Effector memory CD8-positive, alpha-beta T cell (primary cell): ENCODE measurements at places on chromosomes 6 and 20.

DNA sequence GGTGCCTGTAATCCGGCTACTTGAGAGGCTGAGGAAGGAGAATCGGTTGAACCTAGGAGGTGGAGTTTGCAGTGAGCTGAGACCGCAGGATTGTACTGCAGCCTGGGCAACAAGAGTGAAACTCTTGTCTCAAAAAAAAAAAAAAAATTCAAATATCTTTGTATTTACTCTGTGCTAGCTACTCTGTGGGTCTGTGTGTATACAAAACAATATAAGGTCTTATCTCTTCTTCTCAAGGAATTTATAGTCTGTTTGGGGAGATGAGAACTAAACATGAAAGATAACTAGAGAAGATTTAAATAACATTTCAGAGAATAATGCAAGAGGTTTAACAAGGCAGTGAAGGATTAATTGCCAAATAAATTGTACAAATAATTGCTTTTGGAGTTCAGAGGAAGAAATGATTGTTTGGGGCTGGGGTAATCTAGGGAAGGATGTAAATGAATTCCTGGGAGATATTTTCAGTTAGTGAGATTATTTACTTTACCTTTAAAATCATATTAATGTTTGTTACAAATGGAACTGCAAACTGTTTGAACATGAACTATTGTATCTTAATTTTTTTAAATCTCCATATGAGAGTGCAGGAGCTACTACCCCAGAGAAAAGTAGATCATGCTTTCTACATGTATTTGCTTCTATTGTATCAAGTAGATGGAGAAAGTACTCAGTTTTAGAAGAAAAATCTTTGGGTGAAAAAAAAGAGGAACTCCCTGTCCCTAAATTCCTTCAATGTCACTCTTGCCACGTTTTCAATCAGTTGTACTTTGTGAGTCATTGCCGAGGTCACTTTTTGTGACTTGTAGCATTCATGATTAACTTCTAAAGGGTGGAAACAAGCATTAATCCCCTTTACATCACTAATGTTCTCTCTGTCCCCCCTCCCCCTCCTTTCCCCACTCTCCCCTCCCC, 39.0 kb downstream of the NCOA3 start:
- DNase-seq = no peak

GRCh38 chr20:53579266-53579580, 14.4 kb downstream of the ZNF217 start:
- DNase-seq = no peak

GRCh38 chr6:44003345-44004061, 123.7 kb downstream of the MRPL14 start:
- peak; percentile 11 for DNase-seq

GRCh38 chr6:157481865-157482249, 100.9 kb downstream of the ZDHHC14 start:
- DNase-seq = no peak

GRCh38 chr20:2465100-2465499, 5.5 kb downstream of the SNRPB start:
- no peak for DNase-seq

DNA sequence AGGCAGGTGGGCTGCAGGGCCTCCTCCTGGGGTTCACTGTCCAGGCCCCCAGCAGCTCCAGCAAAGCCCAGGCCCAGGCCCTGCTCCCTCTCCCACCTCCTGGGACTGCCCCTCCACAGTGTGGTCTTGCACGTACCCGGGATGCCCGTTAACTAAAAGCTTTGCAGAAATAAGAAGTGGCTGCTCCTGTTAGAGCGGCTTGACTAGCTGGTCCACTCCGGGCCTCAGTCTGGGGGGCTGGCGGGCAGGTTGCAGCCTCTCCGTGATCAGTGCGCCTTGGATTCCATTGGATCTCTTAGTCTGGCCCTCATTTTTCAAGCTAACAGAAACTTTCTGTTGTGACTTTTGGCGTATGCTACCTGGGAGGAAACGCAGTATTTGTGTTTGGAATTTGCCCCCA, 26.9 kb downstream of the SLCO4A1 start:
- no peak for DNase-seq

DNA sequence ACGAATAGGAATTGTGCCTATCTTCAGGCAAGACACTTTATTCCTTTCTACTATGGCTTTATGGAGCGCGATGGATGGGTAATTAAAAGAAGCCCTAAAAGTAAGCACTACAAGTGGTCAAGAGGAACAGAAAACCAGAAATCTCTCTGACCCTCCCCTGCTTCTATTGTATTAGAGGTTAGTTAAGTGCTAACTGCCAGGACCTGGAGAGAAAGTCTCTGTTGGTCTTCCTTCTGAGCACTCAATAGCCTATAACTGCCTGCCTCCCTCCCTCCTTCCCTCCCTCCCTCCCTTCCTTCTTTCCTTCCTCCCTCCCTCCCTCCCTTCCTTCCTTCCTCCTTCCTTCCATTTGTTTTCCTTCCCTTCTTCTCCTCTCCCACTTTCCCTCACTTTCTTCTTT, 133.7 kb downstream of the C6orf58 start:
- no peak for DNase-seq

DNA sequence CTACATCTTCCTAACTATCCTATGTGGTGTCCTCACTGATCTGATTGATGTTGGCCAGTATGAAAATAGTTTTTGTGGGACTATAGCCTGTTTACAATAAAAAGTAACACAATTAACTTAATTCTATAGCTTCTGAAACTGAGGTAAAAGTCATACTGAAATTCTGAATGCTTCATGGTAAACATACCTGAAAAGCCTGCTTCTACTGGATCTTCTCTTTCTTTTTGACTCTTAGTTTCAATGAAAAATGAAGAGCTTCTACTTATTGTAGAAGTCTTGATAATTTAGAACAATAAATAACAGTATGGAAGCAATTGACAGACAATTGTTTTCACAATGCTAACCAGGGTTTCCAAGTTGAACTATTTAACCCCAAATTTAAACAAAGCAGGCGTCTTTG, 383.9 kb upstream of the MMS22L start:
- no peak for DNase-seq

DNA sequence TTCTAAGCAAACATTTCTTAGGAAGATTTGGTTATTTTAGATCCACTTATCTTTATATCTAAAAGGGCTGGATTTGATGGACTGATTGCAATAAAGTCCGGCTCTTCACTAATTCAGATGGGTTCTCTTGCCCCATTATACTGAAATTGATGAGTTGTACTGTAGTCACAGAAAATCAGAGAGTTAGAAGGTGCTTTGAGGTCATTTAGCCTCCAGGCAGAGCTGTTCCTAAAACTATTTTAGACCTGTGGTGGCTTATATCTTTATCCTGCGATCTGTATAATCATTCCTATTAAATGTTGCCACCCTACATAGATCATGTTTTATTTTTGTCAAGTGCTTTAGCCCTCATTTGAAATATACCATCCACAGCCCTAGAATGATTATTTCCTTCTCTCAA, 61.3 kb upstream of the ATXN1 start:
- no peak for DNase-seq

DNA sequence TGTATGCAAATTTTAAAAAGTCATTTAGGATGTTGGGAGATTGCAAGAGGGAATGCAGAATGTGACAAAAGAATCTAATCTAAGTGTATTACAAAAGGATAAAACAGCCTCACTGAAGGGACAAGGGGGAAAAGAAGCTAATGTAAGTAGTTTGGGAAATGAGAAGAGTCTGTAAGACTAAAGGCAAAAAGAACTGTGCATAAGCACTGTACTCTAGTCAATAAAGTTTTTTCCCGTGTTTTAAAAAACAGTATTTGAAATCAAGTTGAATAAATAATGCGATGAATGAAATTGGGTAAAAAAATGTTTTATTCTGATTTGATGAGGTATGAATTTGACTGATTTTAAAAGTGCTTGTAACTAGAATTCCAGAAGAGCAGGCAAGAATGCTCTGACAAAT, 149.8 kb downstream of the VEGFA start:
- no peak for DNase-seq

DNA sequence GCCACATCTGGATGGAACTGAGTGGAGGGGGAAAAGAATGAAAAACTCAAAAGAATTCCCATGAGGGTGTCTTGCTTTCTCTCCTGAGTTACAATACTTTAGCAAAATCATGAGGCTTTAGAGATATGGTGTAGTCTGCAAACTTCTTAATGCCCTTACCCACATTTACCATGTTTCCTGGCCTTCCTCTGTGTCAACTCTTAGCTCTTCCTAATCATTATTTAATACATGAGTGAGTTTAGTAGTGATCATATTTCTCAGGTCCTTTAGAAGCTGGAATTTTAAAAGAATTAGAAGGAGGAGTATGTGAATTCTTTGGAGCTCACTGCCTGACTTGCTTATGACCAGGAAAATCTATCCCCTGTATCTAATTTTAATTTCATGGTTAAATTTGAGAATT, 39.0 kb downstream of the STX11 start:
- no peak for DNase-seq

GRCh38 chr6:36547646-36548400, 544 bp upstream of the STK38 start:
- DNase-seq = no peak

- DNase-seq = no peak
These were observed 30.9 kb upstream of the SERPINB9 start for GRCh38 chr6:2934057-2934456.

- DNase-seq = peak; percentile 28
These were observed 792 bp upstream of the MICA start for GRCh38 chr6:31402324-31403282.

- no peak for DNase-seq
These were observed 16.7 kb downstream of the COL11A2 start for GRCh38 chr6:33175436-33176069.

DNA sequence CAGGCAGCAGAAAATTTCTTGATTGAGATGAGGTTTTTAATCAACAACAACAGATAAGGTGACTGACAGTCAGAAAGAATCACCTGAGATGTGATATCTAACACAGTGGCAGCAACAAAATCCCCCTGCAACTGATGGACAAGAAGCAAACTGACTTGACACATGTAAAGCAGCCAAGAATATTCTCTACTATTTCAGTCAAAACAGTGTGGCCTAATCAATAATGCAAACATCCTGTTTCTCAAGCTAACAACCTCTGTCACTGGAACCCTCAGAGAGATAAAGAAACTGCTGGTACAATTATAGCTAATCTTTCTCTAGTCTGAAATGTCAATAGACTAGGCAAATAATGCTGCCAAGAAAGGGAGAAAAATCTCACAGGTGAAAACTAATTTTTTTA, 4.6 kb upstream of the CGA start:
- DNase-seq = no peak

GRCh38 chr20:45841407-45842129, 8.0 kb downstream of the SNX21 start:
- no peak for DNase-seq

GRCh38 chr6:137190583-137191094, 17.2 kb upstream of the IL22RA2 start:
- DNase-seq = no peak

GRCh38 chr20:3900187-3900604, 11.0 kb downstream of the PANK2 start:
- no peak for DNase-seq
